ENCODE measurements at places on chromosomes 4 and X.

DNA sequence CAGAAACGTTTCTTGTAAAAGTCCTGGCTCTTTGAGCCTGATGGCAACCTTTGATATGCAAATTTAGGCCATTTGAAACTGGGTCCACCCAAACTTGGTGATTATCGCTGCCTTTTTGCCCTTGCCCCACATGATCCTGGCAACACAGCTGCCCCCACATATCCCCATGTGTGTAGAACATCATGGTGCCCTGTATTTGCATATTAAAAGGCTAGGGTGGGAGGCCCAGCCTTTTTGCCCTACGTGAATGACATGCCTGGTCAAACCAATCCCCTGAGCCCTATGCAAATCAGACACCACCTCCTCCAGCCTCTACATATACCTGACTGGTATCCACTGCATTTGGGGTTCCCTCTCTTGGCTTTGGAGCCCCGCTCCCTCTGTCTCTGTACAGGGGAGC lies 202.4 kb downstream of the MAB21L2 start:
- no peak for DNase-seq

DNA sequence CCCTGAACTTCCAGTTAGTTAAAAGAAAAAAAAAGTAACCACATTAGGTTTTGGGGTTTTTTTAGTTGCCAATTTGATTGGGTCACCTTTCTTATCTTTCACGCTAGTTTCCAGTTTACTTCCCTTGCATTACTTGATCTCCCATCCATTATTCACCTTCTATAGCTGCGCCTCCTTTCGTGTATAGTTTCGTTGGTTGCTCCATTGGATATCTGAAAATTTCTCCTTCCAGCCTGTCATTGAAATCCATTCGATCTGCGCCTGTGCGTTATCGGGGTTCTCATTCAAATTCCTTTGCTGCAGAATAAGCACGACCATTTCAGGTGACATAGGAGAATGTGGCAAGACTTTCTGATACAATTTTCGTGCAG lies 764 bp downstream of the TRAPPC11 start:
- DNase-seq = no peak

- DNase-seq = no peak
Observed at GRCh38 chr4:125808022-125808421, 493.3 kb downstream of the FAT4 start.

DNA sequence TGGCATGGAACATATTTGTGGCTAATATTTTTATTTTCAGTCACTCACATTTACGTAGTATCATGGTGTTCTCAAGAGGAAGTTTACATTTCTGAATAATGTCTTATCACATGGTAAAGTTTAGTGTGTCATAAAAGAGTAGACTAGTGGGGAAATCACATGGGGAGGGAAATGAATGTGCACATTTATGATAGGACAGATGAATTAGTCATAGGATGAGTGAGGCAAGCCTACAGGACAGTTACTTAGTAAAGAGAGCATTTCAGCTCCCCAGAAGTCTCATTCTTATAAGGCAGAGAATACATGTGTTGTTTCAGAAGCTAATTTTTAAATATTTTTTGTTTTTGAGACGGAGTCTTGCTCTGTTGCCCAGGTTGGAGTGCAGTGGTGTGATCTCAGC lies 6.2 kb downstream of the GK start:
- DNase-seq = no peak

DNA sequence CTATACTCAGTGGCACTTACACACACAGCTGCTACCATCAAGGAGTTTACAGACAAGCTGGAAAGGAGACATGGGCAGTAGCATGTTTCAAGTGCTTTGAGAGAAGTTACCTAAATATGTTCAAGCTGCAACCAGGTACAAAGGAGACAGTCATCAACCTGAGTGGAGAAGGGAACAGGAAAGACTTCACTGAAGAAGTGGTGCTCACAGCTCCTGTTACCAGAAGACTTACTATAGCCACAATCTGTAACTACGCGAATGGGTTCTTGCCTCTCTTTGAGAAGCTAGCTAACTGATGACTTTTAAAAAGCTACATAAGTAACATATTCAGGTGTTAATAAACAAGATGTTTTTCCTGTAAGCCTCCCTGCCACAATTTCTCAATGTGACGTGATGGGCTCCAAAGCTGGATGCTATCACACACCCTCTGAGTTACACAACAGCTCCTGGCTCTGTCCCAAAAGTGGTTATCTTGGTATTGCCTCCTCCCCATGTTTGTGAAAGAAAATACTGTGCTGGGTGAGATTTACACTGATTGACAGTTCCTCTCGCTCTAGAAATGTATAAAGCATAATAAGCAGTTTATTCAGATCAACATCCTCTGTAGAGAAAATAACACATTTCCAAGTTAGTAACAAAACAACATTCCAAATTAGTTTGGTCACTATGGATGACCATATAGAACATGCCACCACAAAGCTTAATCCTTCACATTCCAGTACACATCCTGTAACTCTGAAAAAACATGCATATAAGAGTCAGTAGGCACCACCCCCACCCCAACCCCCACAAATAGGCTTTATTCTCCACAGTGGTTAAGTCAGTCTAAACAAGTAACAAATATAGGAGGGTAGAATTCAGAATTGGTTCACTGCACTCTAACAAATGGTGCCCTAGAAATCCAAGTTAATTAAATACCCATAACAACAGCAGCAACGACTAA lies 81.8 kb downstream of the FRYL start:
- DNase-seq = no peak

- DNase-seq = no peak
Observed at GRCh38 chrX:25154168-25154567, 138.4 kb upstream of the ARX start.

DNA sequence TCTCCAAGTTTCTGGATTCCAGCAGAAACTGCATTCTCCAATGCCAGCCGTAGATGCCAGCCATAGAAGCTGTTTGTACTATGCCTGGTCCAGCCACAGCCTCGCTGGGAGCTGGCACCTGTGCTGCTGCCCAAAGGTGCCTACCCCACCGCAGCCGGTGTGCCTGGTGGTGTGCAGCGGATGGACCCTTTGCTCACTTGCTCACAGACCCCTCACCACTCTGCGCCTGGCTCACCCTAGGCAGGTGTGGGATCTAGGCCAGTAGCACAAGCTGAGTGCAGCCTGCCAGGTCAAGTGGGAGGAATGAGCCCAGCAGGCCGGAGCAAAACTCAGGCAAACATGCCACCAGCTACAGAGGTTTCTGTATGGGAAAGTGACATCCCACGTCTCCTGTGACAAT lies 463.2 kb downstream of the ADGRL3 start:
- DNase-seq = no peak

GRCh38 chr4:38671592-38671940 lies 7.6 kb downstream of the KLF3 start:
- no peak for DNase-seq

Data from SK-N-DZ (cell line).